ENCODE measurements at places on chromosomes 4 and X. TPM values are rescaled to one million over a fixed set of nuclear protein-coding genes. Genes with fewer than 3 reads are reported as not detected.
A peak's percentile ranks its signal among the peaks of the same experiment; 100 is the strongest.

The AR gene
- total RNA-seq, result 3.5 TPM

The CT45A10 gene
- not detected for total RNA-seq

The RXFP1 gene
- total RNA-seq, result 0.15 TPM

The ZFP92 gene
- 0.66 TPM for total RNA-seq

The RAB41 gene
- not detected for total RNA-seq

The GLRB gene
- total RNA-seq, result 0.50 TPM

DNA sequence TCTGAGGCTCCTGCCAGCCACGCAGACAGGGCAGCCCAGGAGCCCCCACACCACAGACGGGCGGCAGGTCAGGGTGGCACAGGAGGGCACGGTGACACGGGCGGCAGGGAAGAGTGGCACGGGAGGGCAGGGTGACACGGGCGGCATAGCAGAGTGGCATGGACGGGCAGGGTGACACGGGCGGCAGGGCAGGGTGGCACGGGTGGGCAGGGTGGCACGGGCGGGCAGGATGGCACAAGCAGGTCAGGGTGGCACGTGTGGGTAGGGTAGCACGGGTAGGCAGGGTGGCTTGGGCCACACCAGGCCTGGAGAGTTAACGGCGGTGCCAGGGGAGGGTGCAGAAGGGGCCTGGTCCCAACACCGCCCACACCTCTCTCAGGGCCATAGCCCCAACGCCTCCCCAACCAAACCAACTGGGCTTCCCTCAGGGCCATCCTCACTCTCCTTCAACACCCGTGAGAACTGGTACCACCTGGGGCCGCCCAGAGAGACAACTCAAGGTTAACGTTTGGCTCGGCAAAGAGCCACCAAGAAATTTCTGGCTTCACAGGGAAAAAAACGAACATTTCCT lies 3.4 kb downstream of the CTBP1 start:
- H3K27me3 ChIP-seq, result no peaks in the 10 kb centered on the region
- no peak for DNase-seq
- H3K27ac ChIP-seq, result no peak overlapping the region
- no peaks in the 10 kb centered on the region for H3K4me1 ChIP-seq

GRCh38 chr4:73576381-73576780 lies 43.9 kb downstream of the RASSF6 start:
- no peaks in the 10 kb centered on the region for H3K27me3 ChIP-seq
- H3K4me3 ChIP-seq, result no peak overlapping the region
- H3K36me3 ChIP-seq, result no peaks in the 10 kb centered on the region

DNA sequence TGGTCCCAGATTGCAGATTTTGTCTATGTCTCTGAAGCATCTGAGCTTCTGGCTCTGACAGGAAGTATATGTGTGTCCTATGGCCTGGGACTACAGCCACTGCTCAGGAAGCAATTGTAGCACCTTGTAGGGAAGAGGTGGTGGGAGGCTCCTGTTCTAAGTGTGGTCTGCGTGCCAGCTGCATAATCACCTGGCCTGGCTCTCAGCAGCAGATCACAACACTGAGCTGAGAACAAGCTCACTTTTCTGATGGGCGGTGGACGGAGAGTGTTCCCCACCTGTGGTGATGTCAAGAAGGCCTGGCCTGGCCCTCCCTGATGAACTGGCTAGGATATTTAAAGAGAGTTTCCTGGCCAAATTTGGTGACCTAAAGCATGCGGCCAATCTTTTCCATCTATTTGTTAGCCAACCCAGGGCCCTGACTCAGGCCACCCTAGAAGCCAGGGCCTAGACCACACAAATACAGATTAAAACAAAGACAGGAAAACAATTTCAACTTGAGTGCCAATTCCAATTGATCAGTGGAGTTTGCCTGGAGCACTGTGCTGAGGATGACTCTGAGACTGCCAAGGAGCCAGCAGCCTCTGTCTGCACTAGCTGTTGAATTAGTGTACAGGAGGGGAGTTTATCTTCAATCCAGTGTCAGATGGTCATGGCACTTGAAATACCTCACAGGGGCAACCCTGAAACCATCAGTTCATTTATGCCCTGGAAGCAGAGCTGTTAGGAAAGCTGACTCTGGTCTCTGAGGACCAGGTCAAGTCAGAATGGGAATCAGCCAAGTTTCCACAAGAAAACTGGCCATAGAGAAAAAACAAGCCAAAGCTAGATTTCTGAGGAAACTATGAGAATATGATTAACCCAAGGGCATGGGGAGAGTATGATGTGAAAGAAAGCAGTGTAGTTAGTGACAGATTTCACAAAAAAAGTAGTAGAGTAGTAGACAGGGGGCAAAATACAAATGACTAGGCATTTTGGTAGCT lies 47.4 kb downstream of the PRDM5 start:
- no peak overlapping the region for H3K4me3 ChIP-seq
- no peak overlapping the region for H3K27ac ChIP-seq
- H3K27me3 ChIP-seq, result no peaks in the 10 kb centered on the region
- peak; percentile 30 for DNase-seq

- no peak overlapping the region for H3K27ac ChIP-seq
- no peaks in the 10 kb centered on the region for H3K36me3 ChIP-seq
- no peaks in the 10 kb centered on the region for H3K27me3 ChIP-seq
- peak; percentile 46 for DNase-seq
- no peak overlapping the region for H3K4me3 ChIP-seq
Observed at GRCh38 chr4:175109933-175110332, 191.8 kb downstream of the ADAM29 start.

The PNCK gene
- total RNA-seq, result 26.8 TPM

DNA sequence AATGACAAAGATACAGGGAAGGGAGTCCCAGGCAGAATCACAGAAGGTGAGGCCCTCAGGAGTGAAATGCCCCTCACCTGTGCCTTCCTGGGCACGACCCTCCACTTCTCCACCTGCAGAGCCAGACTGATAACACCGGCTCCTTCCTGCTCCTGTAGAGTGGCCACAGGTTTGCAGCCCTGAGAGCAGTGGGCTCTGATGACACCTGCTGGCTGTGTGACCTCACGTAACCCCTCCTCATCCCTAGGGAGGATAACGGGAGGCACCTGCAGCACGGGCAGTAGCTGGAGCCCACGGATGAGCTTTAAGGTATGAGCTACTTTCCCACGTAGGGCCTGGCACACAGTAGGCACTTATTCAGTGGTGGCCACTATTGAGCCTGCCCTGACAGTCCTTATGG lies 25.5 kb upstream of the MAN2B2 start:
- H3K27me3 ChIP-seq, result 0 out of 2 replicates have a peak, but pooled peaks cover 2% of the 10 kb centered on the region
- H3K36me3 ChIP-seq, result no peaks in the 10 kb centered on the region
- DNase-seq, result peak; percentile 51
- no peak overlapping the region for H3K4me3 ChIP-seq
- H3K27ac ChIP-seq, result no peak overlapping the region

- H3K36me3 ChIP-seq, result peaks cover 31% of the 10 kb centered on the region
- H3K4me3 ChIP-seq, result no peak overlapping the region
- no peak for DNase-seq
- H3K4me1 ChIP-seq, result no peaks in the 10 kb centered on the region
- H3K27me3 ChIP-seq, result no peaks in the 10 kb centered on the region
Observed at GRCh38 chrX:85980286-85980685, 67.1 kb downstream of the CHM start.

- no peak overlapping the region for H3K4me3 ChIP-seq
- H3K27me3 ChIP-seq, result no peaks in the 10 kb centered on the region
- no peaks in the 10 kb centered on the region for H3K36me3 ChIP-seq
- H3K27ac ChIP-seq, result no peak overlapping the region
- no peaks in the 10 kb centered on the region for H3K4me1 ChIP-seq
- no peak for DNase-seq
Observed at GRCh38 chr4:79603681-79604080, 195.7 kb upstream of the GK2 start.

The CABS1 gene
- 0.15 TPM for total RNA-seq

DNA sequence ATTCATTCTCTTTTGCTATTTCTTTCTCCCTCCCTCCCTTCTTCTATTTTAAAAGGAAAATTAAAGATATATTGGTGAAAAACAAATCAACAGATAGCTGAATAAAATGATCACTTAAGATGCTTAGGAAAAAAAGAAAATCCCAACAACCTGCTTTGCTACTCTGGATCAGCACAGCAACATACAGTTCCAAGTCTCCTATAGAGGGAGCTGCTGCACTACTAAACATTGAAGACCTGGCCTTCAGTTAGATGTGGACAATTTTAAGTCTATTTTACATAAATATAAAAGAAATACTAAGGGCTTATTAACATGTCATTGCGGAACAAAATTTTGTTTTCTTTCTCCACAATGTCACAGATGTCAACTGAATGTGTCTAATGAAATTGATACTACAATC lies 226.4 kb downstream of the MAGEB5 start:
- no peaks in the 10 kb centered on the region for H3K36me3 ChIP-seq
- no peaks in the 10 kb centered on the region for H3K27me3 ChIP-seq
- no peaks in the 10 kb centered on the region for H3K4me1 ChIP-seq
- no peak overlapping the region for H3K4me3 ChIP-seq
- H3K27ac ChIP-seq, result no peak overlapping the region

DNA sequence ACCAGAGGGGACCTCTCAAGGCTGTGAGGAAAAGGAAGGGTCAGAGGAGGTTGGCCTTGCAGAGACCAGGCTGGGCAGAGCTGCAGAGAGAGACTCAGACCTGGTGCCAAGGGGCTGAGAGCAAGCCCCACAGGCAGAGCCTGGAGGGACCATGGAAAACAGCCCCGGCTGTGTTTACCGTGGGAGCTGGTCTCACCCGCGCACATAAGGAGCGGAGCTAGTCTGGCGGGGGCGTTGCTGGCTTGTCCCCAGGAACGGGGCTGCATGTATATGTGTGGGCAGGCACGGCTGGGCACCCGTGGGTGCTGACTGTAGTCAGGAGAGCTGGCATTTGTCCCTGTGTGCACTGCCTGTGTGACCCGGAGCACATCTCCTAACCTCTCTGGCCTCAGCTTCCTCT lies 45.7 kb downstream of the C4orf50 start:
- H3K4me3 ChIP-seq, result no peak overlapping the region
- no peak for DNase-seq
- H3K4me1 ChIP-seq, result no peaks in the 10 kb centered on the region
- no peaks in the 10 kb centered on the region for H3K36me3 ChIP-seq

DNA sequence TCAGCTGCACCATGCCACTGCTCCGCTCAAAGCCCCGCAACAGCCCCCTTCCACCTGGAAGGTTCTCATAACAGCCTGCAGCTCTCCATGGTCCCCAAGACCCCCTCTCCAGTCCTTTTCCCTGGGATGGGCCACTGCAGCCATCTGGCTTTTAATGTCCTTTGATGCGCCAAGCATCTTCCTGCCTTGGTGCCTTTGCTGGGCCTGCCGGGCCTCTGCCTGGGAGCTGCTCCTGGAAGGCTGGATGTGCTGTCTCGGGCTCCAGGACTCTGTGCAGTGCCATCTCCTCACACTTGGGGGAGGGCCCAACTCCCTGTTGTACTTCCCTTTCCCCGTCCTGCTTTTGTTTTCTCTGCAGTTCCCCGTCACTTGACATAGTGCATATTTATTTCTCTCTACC lies 60.3 kb downstream of the TAPT1 start:
- no peak overlapping the region for H3K27ac ChIP-seq
- no peaks in the 10 kb centered on the region for H3K4me1 ChIP-seq
- peaks cover 39% of the 10 kb centered on the region for H3K36me3 ChIP-seq
- no peak overlapping the region for H3K4me3 ChIP-seq
- H3K27me3 ChIP-seq, result no peaks in the 10 kb centered on the region
- no peak for DNase-seq

DNA sequence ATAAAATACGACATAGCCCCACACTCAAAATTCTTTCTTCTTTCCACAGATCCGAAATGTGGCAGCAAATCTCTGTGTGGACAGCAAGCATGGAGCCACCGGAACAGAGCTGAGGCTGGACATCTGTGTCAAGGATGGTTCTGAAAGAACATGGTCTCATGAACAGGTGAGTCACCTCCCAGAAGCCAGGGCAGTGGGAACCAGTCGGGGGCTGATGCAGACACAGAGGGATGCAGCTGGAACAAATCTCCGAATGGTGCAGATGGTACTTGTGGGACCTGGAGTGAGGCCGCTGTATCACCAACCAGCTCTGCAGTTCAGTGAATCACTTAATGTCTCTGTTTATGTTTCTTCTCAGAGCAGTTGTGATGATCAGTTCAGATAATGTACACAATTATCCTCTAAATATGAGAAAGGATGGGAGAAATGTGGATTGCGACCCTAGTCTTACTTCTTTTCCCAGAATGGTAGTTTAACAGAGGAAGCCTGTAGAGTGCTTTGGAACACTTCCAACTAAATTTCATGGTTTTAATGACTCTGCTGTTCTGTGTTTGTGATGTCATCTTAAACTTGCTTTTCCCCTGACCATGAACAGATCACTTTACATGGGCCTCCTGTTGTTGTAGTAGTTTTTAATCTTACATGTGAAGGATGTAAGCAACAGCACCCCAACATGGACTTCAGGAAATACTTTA lies 159.3 kb upstream of the GALNT7 start:
- H3K4me1 ChIP-seq, result no peaks in the 10 kb centered on the region
- no peaks in the 10 kb centered on the region for H3K27me3 ChIP-seq
- H3K4me3 ChIP-seq, result no peak overlapping the region
- H3K27ac ChIP-seq, result no peak overlapping the region
- no peaks in the 10 kb centered on the region for H3K36me3 ChIP-seq

The P2RY8 gene
- total RNA-seq, result not detected

DNA sequence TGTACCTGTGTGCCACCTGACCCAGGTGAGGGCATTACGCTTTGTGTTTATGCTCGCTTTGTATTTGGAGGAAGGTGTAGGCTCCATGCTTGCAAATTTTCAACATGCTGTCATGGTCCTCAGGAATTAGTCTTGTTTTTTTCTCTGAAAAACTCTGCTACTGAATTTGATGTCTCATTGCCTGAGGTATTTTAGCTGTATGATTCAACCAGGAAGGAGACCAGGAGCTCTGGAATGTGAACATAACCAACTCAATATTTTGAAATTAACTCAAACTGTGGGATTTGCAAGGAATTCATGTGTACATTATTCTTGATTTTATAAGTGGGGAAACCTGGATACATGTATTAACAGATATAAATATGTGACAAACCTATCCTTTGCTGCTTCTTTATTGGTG lies 134.1 kb downstream of the SLC4A4 start:
- no peaks in the 10 kb centered on the region for H3K4me1 ChIP-seq
- no peaks in the 10 kb centered on the region for H3K27me3 ChIP-seq
- H3K4me3 ChIP-seq, result no peak overlapping the region
- no peaks in the 10 kb centered on the region for H3K36me3 ChIP-seq
- DNase-seq, result no peak

The FAM9C gene
- 0.09 TPM for total RNA-seq

The PSAPL1 gene
- 0.04 TPM for total RNA-seq

The DNAAF6 gene
- total RNA-seq, result not detected

The RS1 gene
- not detected for total RNA-seq

- DNase-seq, result no peak
- H3K27me3 ChIP-seq, result no peaks in the 10 kb centered on the region
- H3K36me3 ChIP-seq, result peaks cover 30% of the 10 kb centered on the region
- H3K27ac ChIP-seq, result no peak overlapping the region
- no peaks in the 10 kb centered on the region for H3K4me1 ChIP-seq
- no peak overlapping the region for H3K4me3 ChIP-seq
Observed at GRCh38 chr4:84790769-84791565, 175.5 kb downstream of the WDFY3 start.

DNA sequence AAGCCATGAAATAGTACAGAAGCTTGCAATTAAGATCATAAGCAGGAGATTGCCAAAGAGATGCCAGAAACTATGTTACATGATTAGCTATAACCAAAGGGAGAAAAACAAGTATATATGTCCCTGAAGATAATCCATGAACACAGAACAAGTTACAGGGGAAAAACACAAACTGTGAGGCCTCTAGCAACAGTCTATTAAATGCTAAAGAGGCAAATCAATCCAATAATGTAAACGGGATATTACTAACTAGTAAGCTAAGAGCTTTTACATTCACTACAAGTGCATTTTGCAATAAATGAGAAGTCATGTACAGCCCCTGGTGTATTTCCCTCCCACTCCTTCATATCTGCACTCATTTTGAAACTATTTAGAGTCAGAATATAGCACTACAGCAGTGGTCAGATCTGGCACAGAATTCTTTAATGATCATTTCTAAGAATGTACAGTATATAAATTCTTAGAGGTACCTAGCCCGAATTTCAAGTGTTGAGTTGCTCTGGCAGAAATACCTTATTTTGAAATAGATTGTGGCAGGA lies 449.8 kb upstream of the SMIM31 start:
- no peaks in the 10 kb centered on the region for H3K4me1 ChIP-seq
- DNase-seq, result no peak

The SATL1 gene
- total RNA-seq, result 0.31 TPM
